ENCODE measurements at places on chromosomes 5 and 9.

GRCh38 chr5:149837680-149838269 lies 106.8 kb downstream of the PDE6A start:
- DNase-seq, result peak; percentile 72

DNA sequence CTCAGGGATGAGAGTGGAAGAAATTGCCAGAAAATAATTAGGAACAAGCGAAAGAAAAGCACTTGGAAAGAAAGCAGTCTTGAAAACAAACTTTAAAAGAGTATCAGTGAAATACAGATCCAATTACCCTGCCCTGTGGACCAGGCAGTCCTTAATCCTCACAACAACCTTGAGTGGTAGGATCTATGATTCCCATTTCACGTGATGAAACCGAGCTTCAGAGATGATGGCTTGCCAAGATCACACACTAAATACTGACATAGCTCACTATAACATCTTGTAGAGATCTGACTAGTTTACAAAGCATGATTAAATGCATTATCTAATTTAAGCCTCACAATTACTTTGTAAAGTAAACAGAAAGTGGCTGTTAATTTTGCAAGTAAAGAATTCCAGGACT lies 55.5 kb upstream of the ABCA1 start:
- DNase-seq, result peak; percentile 19

- DNase-seq, result peak; percentile 15
Measured at GRCh38 chr5:120241400-120241799, 222.7 kb upstream of the PRR16 start.

- DNase-seq, result no peak
Measured at GRCh38 chr9:91161465-91162300, 200.0 kb downstream of the AUH start.

GRCh38 chr9:131627648-131628458 lies 82.5 kb downstream of the PRRT1B start:
- no peak for DNase-seq
